ENCODE measurements at places on chromosomes 1 and 21.
A peak's percentile ranks its signal among the peaks of the same experiment; 100 is the strongest.

GRCh38 chr1:201540846-201541735 is 2.2 kb downstream of the NAV1 start:
- no peak for DNase-seq

DNA sequence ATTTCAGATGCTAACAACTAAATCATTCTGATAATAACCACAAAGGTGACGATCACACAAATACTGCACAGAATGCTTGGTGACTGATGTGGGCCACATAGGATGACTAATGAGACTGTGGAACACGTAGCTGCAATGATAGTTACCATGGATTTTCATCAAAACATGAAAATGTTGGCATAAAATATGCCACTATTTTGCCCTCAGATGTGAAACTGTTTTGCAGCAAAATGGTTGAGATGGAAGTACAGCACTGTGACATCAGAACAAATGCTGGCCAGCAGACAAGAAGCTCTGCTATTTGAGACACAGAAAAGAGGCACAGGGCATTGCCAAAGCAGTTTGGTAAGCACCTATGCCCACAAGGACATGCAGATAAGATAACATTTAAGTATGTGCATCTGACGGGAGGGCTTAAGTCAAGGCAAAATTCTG is 83.8 kb downstream of the NIBAN1 start:
- no peak for DNase-seq

- peak; percentile 14 for DNase-seq
Observed at GRCh38 chr1:5643360-5644107, 348.7 kb downstream of the NPHP4 start.

DNA sequence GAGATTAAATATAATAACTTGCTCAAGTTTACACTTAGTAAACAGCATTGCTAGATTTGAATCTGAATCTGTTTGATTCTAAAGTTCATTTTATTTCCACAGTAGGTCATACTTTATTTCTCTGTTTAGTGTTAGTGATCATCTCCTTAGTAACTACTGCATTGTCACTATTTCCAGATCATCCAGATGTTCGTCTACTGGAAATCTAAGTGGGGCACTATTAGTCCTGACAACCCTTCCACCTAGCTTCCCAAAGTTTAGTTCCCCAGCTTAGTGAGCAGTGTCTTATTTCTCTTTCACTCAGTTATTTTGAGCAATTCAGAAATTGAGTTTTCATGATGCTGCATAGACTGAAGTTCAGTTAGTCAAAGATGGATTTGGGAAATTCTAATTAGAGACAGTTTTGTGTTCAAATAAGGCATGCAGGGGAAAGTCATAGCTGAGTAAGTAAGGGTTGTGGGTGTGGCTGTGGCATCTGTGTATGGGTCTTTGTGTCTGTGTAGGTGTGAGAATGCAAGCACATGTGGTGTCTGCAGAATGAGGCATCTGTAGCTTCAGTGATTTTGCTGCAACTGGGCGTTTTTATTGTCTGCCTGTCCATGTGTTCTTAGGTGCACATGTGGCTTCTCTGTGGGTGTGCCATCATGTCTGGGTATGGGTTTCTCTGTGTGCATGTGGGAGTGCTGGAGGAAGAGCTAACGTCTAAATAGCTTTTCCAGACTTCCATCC is 107.3 kb downstream of the NTMT2 start:
- no peak for DNase-seq

DNA sequence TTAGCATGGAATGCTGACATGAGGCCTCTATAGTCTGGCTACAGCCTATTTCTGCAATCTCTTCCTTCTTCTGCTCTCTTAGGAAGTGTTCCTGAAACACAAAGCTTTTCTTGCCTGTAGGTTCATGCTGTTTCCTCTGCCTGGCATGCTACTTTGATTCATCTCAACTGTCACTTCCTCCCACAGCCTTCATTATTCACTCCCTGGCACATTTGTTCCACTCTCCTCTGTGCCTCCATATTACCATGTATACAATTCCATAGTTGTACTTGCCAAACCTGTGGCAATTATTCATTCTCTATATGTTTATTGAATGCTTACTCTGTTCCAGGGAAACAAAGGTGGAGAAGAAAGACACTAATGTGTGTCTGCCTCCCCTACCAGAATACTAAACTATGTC is 210.2 kb downstream of the LRRC7 start:
- no peak for DNase-seq

GRCh38 chr1:6028042-6028850 is 17.4 kb upstream of the KCNAB2 start:
- no peak for DNase-seq

GRCh38 chr1:41155105-41155504 is 87.0 kb downstream of the SCMH1 start:
- DNase-seq, result no peak

Data from dorsolateral prefrontal cortex (tissue), 122 donors.